ENCODE measurements at places on chromosomes 3 and 15. TPM values are rescaled to one million over a fixed set of nuclear protein-coding genes. Genes with fewer than 3 reads are reported as not detected.

RYR3 gene
- total RNA-seq = 7.4 TPM

PTH1R gene
- 0.29 TPM for total RNA-seq

ACTC1 gene
- 19.6 TPM for total RNA-seq

CADPS gene
- 265 TPM for total RNA-seq

CCDC66 gene
- 23.8 TPM for total RNA-seq

CCR9 gene
- total RNA-seq = not detected

SYNPR gene
- 6.1 TPM for total RNA-seq

NEK10 gene
- 1.5 TPM for total RNA-seq

RASSF1 gene
- 27.8 TPM for total RNA-seq

ABHD17C gene
- 6.8 TPM for total RNA-seq

THPO gene
- 1.6 TPM for total RNA-seq

PPP1R2 gene
- total RNA-seq = 29.7 TPM

GASK1A gene
- not detected for total RNA-seq

TBC1D23 gene
- 33.2 TPM for total RNA-seq

RARRES1 gene
- total RNA-seq = 1.7 TPM

CLCN2 gene
- 17.8 TPM for total RNA-seq

PPARG gene
- total RNA-seq = 0.37 TPM

ALDH1L1 gene
- not detected for total RNA-seq

HYKK gene
- 2.8 TPM for total RNA-seq

MAGEF1 gene
- 56.3 TPM for total RNA-seq

CCDC39 gene
- total RNA-seq = not detected
